Myocyte (in vitro differentiated cells): ENCODE measurements at places on chromosomes 4 and X.
A peak's percentile ranks its signal among the peaks of the same experiment; 100 is the strongest.

DNA sequence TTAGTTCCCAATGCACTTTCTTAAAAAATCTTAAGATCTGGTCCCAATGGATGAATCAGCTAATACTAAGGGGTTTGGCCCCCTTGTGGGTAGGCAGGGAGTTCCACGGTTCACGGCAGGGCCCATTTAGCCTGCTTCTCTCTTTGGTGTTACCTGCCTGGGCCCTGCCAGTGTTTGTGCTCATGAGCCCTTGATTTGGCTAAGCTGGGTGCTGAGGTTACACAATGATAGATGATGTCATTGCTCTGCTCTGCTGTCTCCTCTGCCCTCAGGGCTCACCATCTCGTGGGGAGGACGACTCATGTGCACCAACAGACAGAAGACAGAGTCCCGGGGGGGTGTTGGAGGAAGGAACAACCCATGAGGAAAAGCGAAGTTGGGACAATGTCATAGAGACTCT lies 24.4 kb downstream of the RTL5 start:
- no peak for DNase-seq

DNA sequence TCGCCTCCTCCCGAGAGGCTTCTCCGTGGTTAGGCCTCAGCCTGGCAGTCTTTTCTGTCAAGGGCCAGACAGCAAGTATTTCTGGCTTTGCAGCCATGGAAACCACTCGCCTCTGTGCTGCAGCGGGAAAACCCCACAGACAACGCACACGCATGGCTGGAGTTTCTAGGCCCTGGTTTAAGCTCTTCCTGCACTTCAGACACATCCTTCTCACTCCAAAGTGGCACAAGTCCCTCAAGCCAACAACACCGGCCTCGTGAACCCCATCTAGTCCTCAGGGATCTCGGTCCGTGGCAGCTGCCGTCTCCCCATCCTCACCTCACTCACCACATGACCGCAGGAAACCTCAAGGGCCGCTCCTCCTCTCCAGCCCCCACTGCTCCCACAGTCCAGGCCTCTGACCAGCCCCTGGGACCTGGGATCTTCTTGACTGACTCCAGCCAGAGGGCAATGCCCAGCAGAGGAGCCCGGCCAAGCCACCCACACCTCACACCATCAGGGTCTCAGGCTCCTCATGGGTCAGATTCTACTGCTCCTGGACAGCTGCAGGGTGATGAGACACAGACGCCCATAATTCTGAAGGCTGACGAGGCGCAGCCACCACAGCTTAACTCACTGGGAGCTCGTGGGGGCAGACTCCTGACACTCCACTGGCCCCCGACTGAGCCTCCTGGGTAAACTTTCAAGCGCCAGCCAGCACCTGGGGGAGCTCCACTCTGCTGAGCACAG lies 21.7 kb downstream of the LETM1 start:
- DNase-seq, result peak; percentile 66

DNA sequence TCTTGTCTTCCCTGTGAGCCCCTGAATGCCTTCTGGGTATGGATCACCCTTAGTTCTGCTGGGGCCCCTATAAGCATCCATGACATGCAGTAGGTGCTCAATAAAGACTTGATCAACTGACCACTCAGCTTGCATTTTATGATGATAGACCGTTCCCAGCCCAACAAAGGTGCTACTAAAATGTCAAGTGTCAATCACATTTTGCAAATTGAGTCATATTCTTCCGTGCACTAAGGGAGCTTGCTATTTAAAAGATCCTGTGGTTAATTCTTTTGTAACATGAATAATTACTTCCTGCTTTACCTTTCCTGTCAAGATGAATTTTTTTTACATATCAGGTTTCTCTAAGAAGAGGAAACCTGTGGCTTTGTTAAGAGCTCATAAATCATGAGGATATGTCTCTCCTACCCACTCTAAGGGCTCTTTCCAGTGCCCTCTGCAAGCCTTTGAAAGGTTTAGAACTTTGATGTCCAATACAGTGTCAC lies 47.6 kb downstream of the SH3KBP1 start:
- no peak for DNase-seq

GRCh38 chr4:175773566-175773965 lies 38.5 kb downstream of the GPM6A start:
- DNase-seq, result no peak

DNA sequence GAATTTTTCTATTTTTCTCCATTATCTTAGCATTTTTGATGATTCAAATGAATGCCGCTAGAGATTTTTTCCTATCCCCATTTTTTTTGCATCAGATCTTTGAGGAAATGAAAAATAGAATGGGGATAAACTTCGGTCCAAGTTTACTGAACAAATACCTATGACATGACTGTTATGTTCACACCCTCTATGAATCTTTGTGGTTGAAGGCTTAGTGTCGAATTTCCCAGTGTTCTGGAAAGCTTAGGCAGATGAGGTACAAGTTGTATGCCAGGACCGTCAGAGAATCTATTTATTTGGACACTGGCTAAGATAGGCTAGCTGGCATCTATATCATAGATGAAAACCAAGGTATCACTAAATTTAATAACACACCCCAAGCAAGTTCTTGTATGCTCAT lies 123.4 kb downstream of the SPCS3 start:
- DNase-seq, result peak; percentile 89

- peak; percentile 28 for DNase-seq
Measured at GRCh38 chr4:119550857-119551532, 77.6 kb downstream of the PDE5A start.

GRCh38 chr4:166065324-166065723 lies 192.3 kb downstream of the TLL1 start:
- no peak for DNase-seq

DNA sequence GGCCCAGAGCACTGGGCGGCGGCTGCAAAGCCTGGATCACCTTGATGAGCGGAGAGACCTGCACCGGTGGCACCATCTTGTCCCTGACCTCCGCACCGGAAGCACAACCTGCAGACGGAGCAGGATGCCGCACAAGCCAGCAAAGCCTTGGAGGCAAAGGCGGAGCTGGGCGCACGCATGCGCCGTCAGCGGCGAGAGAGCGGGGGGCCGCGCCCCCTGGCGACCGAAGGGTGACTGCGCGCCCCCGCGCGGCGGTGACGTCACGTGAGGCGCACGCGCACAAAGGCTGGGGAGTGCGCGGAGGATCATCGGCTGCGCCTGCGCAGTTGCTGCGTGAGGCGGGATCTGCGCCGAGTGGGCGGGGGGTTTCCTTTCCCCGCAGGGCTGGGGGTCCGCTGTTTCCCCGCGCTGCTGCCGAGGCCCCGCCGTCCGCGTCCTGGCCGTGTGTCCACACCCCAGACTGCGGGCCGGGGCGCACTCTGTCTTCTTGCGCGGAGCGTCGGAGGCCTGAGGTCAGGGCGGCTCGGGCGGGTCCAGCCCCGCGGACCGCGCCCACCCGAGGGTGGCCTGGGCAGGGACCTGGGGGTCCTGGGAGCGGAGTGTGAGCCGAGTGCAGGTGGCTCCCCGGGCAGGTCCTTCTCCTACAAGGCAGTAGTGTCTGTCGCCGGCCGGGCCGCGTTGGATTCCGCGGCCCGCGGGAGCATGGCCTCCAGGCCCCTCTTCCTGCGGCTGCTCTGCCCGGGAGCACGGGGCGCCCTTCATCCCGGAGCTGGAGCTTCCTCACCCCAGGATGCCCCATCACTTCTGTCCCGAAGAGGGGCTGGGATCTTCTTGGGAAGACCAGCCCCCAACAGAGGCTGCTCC lies at the start of the genes ATP5ME and MYL5:
ATP5ME (minus strand) TSS at position 105 of the 864 bp plus-strand sequence; CDS start at position 76, 29 bp downstream.
MYL5 (plus strand) TSS at position 371 of the 864 bp plus-strand sequence. CDS start 3,485 bp downstream, outside the sequence.
- DNase-seq, result peak; percentile 96

DNA sequence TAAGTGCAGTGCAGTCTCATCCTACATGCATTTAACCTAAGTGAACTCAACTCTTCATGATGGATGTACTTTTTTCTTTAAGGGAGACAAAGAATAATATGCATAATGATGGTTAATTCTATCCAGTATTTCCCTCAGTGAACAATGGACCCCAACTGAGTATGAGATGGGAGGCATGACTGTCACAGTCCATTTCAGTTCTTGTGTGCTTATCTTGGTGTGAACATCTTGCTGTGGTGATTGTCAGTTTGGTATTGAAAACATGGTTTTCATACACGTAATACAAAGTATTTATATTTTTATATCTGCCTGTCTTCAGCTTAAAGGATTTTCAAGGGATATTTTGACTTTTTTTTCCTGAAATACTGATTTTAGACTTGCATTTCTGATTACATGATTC lies 72.0 kb upstream of the NDUFC1 start:
- DNase-seq, result no peak

GRCh38 chr4:41619161-41619560 lies 81.2 kb downstream of the LIMCH1 start:
- DNase-seq, result no peak

GRCh38 chr4:123496421-123496820 lies 99.8 kb downstream of the SPRY1 start:
- no peak for DNase-seq

DNA sequence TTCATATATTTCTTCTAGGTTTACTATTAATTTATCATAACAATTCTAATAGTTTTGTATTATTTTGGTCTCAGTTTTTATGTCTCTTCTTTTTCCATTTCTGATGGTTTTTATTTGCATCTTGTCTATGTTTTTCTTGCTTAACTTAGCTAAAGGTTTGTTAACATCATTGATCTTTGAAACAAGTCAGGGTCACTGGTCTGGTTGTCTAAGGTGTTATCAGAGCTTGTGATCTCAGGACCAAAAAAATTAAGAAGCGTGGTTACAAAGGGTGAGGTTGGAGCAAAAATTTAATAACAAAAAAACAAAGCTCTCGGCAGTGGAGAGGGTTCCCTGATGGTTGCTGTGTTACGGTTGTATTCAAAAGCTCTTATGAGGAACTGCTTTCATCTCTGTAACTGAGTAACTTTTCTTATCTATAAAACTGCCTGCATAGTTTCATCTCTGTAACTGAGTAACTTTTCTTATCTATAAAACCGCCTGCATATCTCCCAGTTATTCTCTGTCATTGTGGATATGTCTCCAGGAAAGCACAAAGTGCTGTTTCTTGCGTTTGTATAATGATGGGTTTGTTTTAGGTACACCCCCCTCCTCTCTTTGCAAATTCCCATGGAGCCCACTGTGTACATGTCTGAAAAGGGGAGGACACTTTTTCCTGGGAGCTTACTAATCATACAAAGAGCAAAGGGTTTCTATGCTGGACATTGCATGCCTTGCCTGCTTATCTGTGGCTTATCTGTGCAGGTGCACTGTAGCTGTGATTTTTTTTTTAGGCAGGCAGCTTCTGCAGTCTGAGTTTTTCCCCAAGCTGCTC lies 62.4 kb upstream of the UGT2B15 start:
- DNase-seq, result no peak

DNA sequence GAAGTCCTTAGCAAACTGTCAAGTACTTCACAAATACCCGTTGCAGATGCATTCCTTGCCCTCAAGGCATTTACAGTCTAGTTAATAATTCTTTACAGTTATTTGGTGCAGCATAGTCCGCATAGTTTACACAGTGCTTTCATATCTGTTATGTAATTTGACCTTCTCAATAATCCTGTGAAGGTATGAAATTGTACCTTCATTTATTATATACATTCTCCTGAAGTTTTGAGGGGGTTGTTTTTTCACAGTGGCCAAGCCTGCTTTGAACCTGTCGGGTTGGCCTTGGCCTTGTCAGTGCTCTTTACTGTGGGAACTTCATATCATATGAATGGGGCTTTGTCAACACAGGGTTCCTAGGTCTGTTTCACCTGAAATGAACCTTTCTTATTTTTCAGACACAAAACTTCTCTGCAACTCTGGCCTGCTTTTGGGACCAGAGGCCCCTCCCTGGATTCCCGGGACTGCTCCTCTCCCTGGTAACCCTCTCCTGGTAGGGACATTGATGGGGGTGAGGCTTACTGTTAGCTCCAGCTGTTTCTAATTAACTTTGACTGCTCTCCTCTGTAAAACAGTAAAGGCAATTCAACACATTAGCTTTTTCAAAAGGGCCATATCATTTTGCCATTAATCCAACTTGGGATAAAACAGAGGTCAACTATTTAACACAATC lies 9.1 kb downstream of the IGFBP7 start:
- no peak for DNase-seq

DNA sequence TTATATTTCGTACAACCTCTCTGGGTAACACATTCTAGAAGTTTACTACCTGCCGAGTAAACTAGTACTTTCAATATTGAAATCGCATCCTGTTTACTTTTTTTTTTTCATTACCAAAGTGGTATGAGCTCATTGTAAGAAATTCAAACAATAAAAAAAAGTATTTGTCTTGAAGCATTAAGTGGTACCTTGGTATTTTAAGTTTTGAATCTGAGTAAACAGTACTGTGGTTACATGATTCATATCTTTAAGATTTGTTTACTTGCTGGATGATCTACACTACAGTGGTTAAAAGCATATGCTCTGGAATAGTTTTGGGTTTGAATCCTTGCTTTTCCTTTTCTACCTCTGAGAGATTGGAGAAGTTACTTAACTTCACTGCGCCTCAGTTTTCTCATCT lies 3.8 kb upstream of the MMGT1 start:
- DNase-seq, result peak; percentile 3

DNA sequence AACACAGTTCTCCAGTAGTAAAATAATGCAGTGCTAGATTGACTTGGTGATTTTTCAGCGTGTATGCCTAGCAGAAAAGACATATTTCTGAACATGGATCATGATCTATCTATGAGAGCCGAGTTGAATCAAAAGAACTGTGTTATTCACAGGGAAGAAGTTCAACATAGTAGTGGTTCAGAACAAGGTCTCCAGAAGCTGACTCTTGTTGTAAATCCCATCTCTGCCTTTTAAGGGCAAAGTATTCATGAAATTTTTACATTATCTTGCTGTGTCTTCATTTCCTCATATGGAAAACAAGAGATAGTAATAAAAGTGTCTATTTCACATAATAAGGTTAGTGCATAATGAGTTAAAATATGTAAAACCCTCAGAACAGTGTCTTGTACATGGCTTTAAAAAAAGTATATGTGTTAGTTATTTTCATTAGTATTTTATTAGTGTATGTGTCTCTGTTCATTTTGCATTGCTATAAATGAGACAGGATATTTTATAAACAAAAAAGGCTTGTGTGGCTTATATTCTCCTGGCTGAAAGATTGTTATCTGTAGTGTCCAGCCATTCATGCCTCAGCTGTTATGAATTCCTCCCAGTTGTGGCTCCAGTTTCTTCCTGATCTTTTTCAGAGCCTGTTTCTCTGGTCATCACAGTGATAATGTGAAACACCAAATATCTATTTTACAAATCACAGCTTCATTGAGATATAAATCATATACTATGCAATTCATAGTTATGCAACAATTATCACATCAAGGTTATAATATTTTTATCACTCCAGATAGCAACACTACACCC lies 1351.2 kb downstream of the STIM2 start:
- peak; percentile 3 for DNase-seq

GRCh38 chr4:146338512-146338911 lies 124.2 kb downstream of the REELD1 start:
- no peak for DNase-seq

- DNase-seq, result no peak
Measured at GRCh38 chr4:159706704-159707103, 603.8 kb downstream of the RAPGEF2 start.

GRCh38 chrX:103248553-103248952 lies 6.4 kb downstream of the TCEAL8 start:
- peak; percentile 26 for DNase-seq

DNA sequence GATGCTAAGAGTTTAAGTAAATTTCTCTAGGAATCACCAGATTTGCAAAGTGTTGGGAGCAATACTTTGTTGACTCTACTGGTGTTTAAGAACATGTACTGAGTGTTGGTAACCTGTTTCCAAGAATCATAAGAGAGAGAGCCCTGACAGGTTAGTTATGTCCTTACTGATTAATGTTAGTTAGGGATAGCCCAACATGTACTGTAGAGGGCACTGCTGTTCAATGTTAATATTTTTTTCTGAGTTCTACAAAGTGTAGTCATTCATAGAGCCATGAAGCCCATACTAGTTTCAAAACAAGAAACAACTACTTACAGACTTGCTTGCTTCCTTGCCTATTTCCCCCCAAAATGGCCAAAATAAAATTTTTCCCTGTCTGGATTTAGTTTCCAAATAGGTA lies 11.9 kb downstream of the TMPRSS11D start:
- peak; percentile 67 for DNase-seq

- DNase-seq, result peak; percentile 80
Measured at GRCh38 chr4:110982486-110982885, 359.6 kb upstream of the PITX2 start.
